Fibroblast of mammary gland (primary cell): ENCODE measurements at places on chromosomes 16 and 17.

GRCh38 chr16:15757630-15758251, 99.1 kb downstream of the MYH11 start:
- no peak for DNase-seq

GRCh38 chr17:56309897-56310296, 156.6 kb downstream of the ANKFN1 start:
- DNase-seq = peak; percentile 92

DNA sequence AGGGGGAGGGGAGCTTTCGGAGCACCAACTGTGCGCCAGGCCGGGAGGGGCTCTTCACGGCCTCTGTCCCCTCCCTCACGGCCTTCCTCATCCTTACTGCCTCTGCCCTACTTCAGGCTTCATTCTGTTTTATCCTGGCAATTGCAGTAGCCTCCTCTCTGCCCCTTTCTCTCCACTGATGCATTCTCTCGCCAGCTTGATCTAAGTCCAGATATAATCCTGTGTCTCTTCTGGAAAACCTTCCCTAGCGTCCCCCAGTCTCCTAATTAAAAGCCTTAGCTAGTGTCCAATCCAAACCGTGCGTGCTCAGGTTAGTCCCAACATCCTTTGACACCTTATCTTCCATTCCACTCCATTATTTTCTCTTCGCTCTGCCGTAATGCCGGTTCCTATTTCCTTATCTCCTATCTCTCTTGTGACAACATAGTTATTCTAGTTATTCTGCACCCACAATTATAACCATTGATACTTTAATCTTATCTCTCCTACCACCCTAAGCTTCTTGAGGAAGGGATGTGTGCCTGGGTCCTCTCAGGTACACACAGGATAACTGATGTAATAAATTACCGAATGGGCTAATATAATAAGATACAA, 869 bp downstream of the ZNF48 start:
- DNase-seq = no peak

DNA sequence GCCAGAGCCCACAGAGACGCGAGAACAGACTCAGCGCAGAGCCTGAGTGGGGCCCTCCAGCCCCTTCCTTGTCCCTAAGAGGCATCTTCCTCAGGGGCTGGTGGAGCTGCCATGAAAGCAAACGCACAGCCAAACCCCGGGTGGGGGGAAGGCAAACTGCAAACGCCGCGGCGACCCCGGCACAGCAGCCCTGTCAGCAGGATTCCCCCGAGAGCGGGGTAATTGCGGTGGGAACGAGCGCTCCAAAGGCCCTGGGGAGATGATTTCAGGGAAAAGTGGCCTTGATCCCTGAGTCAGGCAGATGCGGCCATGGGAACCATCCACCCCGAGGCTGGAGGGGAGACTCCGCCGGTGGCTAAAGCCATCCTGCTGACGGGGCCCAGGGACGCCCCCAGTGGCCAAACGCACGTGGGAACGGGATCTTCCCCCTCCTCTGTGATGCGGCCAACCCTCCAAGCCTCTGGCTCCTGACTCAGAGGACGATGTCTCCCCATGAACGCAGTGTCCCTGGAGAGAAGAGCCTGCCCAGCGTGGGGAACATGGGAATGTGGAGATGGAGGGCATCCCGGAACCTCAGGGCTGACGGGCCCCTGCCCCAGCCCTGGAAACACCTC, 25.1 kb downstream of the SLC7A5 start:
- DNase-seq = peak; percentile 63

DNA sequence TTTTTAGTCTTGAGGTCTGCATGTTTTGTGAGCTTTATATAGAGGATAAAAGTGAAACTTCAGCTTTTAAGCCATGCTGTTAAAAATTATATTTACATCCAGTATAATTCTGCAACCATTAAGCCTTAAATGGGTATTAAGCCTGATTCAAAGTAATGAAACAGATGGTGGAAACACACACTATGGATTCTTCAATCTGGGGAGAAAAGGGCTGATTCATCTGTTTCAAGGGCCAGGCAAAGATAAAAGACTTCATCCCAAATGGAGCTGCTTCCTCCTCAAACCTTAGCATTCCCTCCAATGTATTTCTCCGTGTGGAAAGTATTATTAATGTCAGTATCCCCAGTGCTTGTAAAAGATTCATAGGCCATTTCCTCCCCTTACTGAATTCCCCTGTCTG, 367.4 kb upstream of the ZFHX3 start:
- DNase-seq = no peak

DNA sequence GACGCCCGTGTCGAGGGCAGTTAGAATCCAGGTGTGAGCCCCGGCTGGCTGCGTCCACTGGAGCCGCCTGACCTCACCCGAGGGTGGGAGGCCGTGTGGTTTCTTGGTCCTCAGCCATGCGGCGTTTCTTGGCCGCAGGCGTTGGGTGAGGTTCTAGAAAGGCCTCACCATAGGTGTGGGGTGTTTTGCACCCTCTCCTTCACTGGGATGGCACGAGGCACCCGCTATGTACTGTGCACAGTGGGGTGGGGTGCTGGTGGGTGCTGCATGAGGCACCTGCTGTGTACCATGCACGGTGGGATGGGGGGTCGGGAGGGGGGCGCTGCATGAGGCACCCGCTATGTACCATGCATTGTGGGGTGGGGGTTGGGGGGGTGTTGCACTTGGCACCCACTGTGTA, 169.6 kb downstream of the BANP start:
- DNase-seq = no peak

GRCh38 chr16:85052536-85052935, 24.9 kb downstream of the KIAA0513 start:
- peak; percentile 86 for DNase-seq

GRCh38 chr17:48053758-48054237, 5.6 kb downstream of the NFE2L1 start:
- DNase-seq = no peak

DNA sequence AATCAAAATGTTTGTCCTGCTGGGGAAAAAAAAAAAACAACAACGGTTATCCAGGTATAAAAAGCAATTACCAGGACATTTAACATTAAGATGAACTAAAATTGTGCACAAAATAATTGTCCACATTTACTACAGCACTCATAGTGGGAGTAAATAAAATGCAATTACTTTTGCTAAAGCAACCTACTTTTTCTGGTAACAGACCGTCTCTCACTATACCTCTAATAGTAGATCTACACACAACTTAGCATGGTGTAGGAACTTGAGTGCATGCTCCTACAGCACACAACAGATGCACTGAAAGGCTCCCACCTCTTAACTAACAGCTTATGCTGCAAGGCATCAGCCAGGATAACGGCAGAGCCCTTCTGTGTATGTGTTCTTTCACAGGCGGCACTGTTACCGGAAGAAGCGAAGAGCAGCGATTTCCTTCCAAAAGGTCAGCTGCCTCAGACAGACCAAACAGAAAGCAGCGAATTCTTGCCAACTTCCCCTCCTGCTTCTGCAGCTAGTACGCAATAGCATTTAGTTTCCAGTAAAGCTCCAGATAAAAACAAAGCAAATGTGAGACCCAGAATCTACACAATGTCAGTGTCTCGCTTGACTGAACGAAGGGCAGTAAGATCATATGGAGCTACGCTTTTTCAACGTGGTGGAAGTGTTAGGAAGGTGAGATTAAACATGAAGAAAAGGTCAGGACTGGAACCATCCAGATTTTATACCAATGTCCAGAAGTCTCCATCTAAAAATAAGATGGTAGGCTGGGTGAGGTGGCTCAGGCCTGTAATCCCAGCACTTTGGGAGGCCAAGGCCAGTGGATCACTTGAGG, 27.6 kb downstream of the STAT5B start:
- peak; percentile 94 for DNase-seq
